ENCODE measurements at places on chromosomes 2 and 18.

DNA sequence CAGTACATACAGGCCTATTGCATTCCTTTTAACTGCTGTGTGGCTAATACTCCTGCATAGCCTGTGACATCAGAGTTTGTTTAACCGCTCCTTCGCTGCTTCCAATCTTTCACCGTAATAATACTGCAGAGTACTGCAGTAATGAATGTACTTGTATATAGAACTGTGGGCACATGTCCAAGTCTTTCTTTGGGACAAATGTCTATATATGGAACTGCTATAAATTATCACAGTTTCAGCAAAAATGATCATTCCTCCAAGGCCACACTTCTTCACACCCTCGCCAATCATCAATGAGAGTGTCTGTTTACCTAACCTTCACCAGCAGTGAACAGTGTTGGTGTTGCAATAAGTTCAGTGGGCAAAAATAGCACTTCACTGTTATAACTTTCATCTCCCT, 230.4 kb downstream of the SP3 start:
- no peak for DNase-seq

DNA sequence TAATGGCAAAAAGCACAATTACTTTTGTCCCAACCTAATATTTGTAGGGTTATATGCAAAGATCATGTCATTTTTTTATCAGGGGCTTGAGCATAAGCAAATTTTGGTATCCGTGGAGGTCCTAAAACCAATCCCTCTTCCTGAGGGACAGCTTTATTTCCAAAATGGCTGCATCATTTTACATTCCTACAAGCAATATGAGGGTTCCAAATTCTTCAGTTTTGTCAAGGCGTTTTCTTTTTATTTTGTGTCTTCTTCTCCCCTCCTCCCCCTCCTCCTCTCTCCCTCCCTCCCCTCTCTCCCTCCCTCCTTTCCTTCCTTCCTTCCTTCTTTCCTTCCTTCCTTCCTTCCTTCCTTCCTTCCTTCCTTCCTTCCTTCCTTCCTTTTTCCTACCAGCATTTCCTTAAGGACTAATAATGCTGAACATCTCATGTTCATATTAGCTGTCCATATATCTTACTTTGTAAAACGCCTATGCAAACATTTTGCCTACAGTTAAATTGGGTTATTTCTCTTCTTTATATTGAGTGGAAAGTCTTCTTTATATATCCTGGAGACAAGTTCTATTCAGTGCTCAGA, 881.8 kb downstream of the DCDC2C start:
- no peak for DNase-seq

- no peak for DNase-seq
Measured at GRCh38 chr2:159620796-159621195, 4.4 kb upstream of the BAZ2B start.

- no peak for DNase-seq
Measured at GRCh38 chr2:46336283-46336959, 39.2 kb downstream of the EPAS1 start.

- no peak for DNase-seq
Measured at GRCh38 chr18:11578799-11579198, 30.6 kb upstream of the SLC35G4 start.

GRCh38 chr18:8610459-8610851, 1.2 kb downstream of the RAB12 start:
- no peak for DNase-seq

DNA sequence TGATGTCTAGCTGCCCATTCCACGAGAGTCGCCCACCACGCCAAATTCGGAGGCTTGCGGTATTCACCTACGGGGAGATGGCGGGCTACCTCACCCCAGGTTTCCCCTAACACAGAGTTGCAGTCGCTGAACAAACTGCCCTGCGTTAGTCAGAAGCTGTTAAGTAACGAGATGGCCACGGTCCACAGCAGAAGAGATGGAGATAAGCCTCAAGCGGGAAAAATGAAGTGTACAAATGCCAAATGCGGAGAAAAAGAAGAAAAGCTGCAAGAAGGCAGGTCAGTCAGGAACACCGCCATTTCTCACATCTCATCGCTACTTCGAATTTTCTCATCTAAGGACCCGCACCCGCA, 425 bp downstream of the ASB3 start:
- no peak for DNase-seq

DNA sequence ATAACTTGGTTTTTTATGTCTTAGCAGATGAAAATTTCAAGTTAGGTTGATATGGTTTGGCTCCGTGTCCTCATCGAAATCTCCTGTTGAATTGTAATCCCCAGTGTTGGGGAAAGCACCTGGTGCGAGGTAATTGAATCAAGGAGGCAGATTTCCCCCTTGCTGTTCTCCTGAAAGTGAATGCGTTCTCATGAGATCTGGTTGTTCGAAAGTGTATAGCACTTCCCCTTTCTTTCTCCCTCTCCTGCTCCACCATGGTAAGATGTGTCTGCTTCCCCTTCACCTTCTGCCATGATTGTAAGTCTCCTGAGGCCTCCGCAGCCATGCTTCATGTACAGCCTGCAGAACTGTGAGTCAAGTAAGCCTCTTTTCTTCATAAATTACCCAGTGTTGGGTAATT, 242.1 kb upstream of the TNP1 start:
- DNase-seq: no peak

DNA sequence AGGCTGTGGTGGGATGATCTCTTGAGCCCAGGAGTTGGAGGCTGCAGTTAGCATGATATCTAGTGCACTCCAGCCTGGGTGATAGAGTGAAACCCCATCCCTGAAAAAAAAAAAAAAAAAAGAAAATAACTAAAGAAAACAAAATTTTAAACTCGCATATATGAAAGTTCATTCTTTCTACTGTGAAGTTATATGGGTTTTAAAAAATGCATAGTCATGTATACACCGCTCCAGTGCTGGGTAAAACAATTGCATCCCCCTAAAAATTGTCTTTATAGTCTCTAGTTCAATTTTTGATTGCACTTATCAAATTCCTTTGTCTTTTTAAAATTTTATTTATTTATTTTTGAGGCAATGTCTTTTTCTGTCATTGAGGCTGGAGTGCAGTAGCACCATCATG, 65.0 kb upstream of the ACYP2 start:
- no peak for DNase-seq

- DNase-seq: no peak
Measured at GRCh38 chr18:32911660-32912284, 138.9 kb upstream of the KLHL14 start.

DNA sequence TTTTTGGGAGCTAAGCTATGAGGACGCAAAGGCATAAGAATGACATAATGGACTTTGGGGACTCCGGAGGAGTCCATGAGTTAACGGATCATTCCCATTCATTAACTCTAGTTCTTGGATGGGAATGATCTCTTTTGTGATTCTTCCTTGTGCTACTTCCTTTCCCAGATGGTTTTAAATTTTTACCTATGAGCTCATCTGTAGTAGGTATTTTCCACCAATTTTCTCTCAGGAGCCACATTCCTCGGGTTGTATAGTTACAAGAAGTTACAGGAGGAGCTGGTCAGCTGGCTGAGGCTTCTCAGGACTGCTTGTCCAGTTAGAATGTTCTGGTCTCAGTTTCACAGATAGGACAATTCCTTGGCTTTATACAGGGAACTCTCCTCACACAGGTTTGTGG, 42.9 kb upstream of the LPIN2 start:
- no peak for DNase-seq

Data from stimulated activated CD4-positive, alpha-beta T cell treated with anti-CD3 and anti-CD28 coated beads, Interleukin-1b, Interleukin-23, amount 100 ng/mL, for 1 hour (primary cell).